Lower lobe of right lung (tissue), 2 donors: ENCODE measurements at places on chromosomes 11 and 22. TPM values are rescaled to one million over a fixed set of nuclear protein-coding genes. Genes with fewer than 3 reads are reported as not detected.

DNA sequence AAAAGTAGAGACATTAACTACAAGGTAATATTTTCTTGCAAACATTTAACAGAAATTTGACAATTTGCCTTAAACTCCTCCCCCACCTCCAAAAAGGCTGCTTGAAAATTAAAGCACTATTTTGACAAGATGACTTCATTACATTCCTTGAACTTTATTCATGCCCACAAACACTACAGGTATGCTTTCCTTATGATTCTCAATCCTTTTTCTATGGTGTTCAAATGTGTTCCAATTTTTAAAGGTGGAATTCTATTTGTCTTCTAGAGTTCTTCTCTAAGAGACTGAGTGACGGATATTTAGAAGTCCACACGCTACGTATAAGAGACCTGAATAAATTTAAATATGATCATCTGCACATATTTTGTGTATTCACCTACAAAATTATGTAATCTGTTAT is 69.4 kb downstream of the MRTFA start:
- no peak for DNase-seq
- no peak overlapping the region for H3K4me3 ChIP-seq
- no peak overlapping the region for H3K27ac ChIP-seq
- H3K36me3 ChIP-seq: no peaks in the 10 kb centered on the region
- H3K27me3 ChIP-seq: no peaks in the 10 kb centered on the region

DNA sequence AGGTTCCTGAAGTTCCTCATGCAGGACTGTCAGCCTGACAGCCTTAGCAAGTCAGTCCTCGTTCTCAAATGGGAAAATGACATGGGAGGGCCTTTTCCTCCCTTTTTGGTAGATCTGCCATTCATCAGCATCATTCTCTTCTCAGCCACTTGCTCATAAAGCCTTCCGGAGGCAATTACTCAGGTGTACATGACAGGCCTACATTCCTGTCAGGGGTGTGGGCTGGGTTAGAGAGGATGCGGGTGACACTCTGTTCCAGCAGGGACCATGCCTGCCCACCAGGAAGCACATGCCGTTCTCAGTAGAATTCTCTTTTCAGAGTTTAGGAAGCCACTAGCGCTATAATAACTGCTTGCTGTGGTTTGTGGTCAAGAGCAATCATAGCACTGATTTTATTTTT is 24.2 kb upstream of the ANKK1 start:
- no peaks in the 10 kb centered on the region for H3K4me1 ChIP-seq
- no peak overlapping the region for H3K4me3 ChIP-seq
- DNase-seq: no peak
- H3K27ac ChIP-seq: no peak overlapping the region
- H3K27me3 ChIP-seq: no peaks in the 10 kb centered on the region
- peaks cover 97% of the 10 kb centered on the region for H3K36me3 ChIP-seq

GRCh38 chr11:66547662-66548009 is 933 bp downstream of the ACTN3 start:
- DNase-seq: no peak
- no peak overlapping the region for H3K27ac ChIP-seq
- peaks cover 34% of the 10 kb centered on the region for H3K4me1 ChIP-seq
- H3K4me3 ChIP-seq: no peak overlapping the region

- H3K4me3 ChIP-seq: no peak overlapping the region
- H3K36me3 ChIP-seq: no peaks in the 10 kb centered on the region
- H3K27ac ChIP-seq: no peak overlapping the region
- no peaks in the 10 kb centered on the region for H3K4me1 ChIP-seq
- H3K27me3 ChIP-seq: no peaks in the 10 kb centered on the region
Observed at GRCh38 chr11:22415476-22415875, 77.3 kb downstream of the SLC17A6 start.

- DNase-seq: no peak
- no peaks in the 10 kb centered on the region for H3K4me1 ChIP-seq
- no peaks in the 10 kb centered on the region for H3K36me3 ChIP-seq
- H3K27me3 ChIP-seq: no peaks in the 10 kb centered on the region
- no peak overlapping the region for H3K27ac ChIP-seq
- no peak overlapping the region for H3K4me3 ChIP-seq
Observed at GRCh38 chr11:87173185-87174039, 135.7 kb downstream of the TMEM135 start.

DNA sequence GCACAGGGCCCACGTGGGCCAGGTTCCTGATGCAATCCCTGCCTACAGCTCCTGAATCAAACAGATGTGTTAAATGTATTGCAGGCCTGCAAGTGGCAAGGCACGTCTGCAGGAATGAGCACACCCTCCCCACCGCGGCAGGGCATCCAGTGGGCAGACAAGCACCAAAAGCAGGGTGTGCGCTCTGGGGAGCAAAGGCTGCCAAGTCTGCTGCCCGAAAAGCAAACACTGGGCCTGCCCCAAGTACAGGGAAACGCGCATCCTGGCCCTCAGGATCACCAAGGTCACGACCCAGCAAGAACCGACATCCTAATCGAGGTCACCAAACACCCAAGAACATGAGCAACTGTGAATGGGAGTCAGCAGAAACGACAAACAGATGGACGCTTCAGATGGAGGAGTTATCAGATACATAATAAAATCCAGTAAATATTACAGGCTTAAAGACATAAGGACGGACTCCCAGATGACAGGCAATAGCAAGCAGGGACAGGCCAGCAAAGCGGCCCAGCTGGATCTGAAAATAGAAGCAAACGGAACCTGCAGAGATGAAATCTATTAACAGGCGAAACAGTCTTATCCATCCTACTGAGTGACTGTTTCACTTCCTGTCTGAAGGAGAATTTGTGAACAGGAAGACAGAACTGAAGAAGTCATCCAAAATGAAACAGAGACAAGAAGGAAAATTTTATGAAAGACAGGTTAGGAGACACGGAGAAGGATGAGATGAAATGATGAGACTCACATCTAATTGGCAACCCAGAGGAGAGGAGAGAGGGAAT is 26.7 kb downstream of the CARS1 start:
- peaks cover 91% of the 10 kb centered on the region for H3K36me3 ChIP-seq
- no peak overlapping the region for H3K27ac ChIP-seq
- no peaks in the 10 kb centered on the region for H3K27me3 ChIP-seq
- DNase-seq: no peak

- no peak for DNase-seq
- H3K27me3 ChIP-seq: no peaks in the 10 kb centered on the region
- peaks cover 9% of the 10 kb centered on the region for H3K36me3 ChIP-seq
- peak overlapping the region; percentile 63 for H3K27ac ChIP-seq
Observed at GRCh38 chr11:68099057-68099456, 22.1 kb downstream of the CHKA start.

- no peak for DNase-seq
- peaks cover 44% of the 10 kb centered on the region for H3K4me1 ChIP-seq
- H3K36me3 ChIP-seq: no peaks in the 10 kb centered on the region
Observed at GRCh38 chr22:40050258-40050657, 55.5 kb downstream of the FAM83F start.

DNA sequence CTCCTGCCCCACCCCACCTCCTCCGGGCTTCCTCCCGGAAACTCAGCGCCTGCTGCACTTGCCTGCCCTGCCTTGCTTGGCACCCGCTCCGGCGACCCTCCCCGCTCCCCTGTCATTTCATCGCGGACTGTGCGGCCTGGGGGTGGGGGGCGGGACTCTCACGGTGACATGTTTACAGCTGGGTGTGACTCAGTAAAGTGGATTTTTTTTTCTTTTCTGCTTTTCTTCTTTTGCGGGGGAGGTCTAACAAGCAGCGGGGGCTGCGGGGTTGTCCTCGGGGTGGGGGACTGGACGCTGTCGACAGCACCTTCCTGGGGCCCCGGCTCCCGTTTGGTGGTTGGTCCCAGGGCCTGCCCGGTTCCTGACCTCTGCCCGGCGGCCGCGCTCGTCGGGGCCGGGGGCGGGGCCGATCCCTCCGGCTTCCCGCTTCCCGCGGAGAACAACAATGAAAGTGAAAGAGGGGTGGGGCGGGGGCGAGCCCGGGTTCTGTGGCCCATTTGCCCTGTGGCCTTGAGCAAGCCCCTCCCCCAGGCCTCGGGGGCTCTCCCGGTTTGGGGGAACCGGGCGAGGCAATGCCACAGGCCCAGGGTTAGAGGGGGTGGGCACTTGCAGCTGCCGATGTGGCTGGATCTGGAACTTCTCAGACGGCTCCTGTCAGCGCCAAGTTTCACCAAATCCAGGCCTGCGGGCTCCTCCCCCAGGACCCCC is 975 bp upstream of the MDK start:
- H3K27ac ChIP-seq: peak overlapping the region; percentile 76
- H3K4me1 ChIP-seq: peaks cover 10% of the 10 kb centered on the region
- H3K36me3 ChIP-seq: peaks cover 19% of the 10 kb centered on the region
- H3K27me3 ChIP-seq: no peaks in the 10 kb centered on the region
- peak; percentile 86 for DNase-seq

GRCh38 chr11:120030411-120030810 is 107.5 kb downstream of the TRIM29 start:
- H3K27me3 ChIP-seq: no peaks in the 10 kb centered on the region
- no peaks in the 10 kb centered on the region for H3K36me3 ChIP-seq
- no peak overlapping the region for H3K27ac ChIP-seq
- H3K4me1 ChIP-seq: no peaks in the 10 kb centered on the region
- DNase-seq: no peak
- H3K4me3 ChIP-seq: no peak overlapping the region

- DNase-seq: no peak
- peaks cover 10% of the 10 kb centered on the region for H3K4me1 ChIP-seq
- no peaks in the 10 kb centered on the region for H3K36me3 ChIP-seq
Observed at GRCh38 chr22:26689513-26690301, 32.3 kb downstream of the MIAT start.

Gene ANGPTL5
- total RNA-seq: 0.71 TPM

Gene CCDC73
- 0.09 TPM for total RNA-seq

Gene C11orf86
- total RNA-seq: not detected
